ENCODE measurements at places on chromosomes 7 and 10.

GRCh38 chr7:149423449-149424110, 37.3 kb downstream of the ZNF777 start:
- DNase-seq: no peak

GRCh38 chr7:150447966-150448788, 2.3 kb upstream of the GIMAP8 start:
- DNase-seq: no peak

GRCh38 chr10:110360857-110361474, 56.2 kb upstream of the SMNDC1 start:
- no peak for DNase-seq

DNA sequence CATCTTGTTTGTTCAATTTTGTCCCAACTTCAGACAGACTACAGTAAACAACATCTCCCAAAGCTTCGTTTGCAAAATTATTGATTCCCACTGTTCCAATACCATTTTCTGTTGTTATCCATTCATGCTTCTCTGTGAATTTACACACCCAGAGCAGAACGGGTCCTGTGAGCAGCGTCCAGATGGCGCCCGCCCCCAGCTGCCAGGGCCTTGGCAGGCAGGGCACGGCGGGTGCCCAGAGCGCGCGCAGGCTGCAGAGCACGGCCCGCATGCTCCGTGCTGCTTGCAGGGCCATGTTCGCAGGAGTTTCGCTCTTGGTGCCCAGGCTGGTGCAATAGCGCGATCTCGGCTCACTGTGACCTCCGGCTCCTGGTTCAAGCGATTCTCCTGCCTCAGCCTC, 32.5 kb upstream of the SEPTIN7 start:
- no peak for DNase-seq

GRCh38 chr7:48515171-48515570, 343.9 kb downstream of the ABCA13 start:
- DNase-seq: no peak

DNA sequence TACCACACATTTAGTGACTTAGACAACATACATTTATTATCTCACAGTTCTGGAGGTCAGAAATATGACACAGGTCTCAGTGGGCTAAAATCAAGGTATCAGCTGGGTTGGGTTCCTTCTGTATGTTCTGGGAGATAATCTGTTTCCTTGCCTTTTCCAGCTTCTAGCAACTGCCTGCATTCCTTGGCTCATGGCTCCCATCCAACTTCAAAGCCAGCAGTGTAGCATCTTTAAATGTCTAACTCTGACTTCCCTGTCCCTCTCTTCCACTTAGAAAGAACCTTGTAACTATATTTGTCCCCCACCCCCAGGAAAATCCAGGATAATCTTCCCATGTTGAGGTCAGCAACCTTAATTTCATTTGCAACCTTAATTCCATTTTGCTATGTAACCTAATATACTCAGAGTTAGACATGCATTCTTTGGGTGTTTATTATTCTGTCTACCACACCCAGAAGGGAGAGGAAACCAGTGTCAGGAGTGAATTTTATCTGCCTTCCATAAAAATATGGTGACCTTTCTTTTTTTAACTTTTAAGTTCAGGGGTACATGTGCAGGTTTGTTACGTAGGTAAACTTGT, 57.3 kb upstream of the SMIM30 start:
- no peak for DNase-seq

DNA sequence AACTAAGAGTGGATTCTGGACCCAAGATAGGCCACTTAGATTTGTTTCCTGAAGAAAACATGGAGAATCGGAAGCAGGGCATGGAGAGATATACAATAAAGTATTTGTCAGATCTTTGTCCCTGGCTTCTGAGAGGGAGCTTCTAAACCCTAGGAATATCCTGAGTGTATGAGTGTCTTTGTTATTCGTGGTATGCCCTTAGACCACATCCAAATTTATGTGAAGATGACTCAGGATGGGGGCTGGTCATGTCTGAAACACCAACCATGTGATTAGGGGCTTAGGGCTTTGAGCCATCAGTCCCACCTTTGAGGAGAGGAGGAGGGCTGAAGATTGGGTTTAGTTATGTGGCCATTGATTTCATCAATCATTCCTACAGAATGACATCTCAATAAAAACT, 69.7 kb upstream of the PLPP4 start:
- no peak for DNase-seq

DNA sequence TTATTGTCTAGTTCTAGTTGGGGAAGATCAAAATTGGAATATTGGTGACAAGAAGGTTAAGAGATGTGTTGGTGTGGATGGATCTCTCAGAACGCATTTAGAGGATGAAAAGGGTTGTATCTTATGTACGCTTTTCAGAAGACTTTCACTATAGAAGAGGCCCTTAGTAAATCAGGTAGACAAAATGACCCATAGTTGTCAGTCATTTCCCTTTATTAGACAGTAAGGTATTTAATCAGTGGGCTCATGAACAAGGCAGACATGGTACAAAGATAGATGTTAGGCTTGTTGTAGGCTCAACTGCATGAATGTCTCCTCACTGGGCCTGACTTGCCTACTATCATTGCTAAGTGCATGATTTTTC, 359.2 kb downstream of the PHF14 start:
- no peak for DNase-seq

- DNase-seq: no peak
Measured at GRCh38 chr7:9083837-9084236, 650.4 kb downstream of the NXPH1 start.

- no peak for DNase-seq
Measured at GRCh38 chr7:5697754-5698424, 83.6 kb downstream of the RNF216 start.

DNA sequence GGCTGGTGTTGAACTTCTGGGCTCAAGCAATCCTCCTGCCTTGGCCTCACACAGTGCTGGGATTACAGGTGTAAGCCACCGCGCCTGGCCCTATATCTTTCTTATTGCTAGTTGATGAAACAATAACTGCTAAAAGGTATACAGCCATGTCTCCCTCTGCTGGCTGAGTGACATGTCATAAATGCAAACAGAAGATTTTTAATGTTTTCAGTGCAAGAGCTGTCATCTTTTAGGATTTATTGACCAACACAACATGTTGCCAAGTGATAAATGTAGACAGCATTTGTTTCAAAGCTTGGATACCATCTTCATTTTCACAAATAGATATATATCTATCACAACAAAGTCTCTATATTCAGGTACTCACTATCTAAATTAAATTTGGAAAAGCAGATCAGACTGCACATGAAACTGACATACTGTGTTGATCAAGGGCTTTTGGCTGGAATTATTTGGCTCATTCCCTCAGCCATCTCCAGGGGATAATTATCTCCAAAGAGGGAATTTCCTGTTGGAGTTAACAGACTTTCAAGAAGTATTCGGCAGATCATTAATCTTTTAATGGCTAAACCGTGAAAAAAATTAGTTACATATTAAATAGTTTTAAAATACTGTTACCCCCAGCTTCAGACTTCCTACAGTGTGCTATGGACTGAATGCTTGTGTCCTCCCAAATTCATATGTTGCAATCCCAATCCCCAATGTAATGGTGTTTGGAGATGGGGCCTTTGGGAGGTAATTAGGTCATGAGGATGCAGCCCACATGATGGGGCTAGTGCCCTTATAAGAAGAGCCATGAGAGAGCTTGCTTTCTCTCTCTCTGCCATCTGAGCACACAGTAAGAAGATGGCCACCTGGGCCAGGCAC, 41.3 kb upstream of the SRPK2 start:
- DNase-seq: peak; percentile 56

GRCh38 chr10:4429571-4429970, 396.4 kb upstream of the AKR1E2 start:
- no peak for DNase-seq

DNA sequence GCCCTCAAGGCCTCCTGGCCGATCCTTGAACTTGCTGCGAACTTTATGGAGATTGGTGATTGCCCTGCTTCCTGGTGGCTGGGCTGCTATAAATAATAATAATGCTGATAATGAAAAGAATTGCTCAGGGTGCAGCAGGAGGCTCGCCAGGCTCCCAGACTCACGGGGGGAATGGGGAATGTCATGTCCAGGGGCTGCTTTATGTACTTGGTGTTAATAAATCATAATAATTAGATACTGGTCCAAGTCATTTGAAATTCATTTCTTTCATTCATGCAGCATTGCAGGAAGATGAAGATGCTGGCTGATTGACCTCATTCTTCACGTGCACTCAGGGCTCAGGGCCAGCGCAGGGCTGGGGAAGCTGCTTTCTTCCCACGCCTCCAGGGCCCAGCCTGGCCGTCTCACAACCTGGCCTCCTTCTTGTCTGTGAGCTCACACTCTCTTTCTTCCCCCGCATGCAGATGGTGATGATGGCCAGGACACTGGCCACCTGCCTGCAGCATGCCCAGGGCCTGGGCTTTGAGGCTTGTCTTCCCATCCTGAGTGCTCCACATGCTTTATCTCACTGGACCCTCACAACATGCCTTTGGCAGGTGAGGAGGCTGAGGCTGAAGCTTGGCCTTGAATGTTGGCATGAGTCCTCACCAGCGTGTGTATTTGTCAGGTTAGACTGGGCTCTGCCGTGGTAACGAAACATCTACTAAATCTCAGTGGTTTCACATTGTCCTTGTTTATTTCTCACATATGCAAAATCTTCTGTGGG, 138.4 kb upstream of the TNS3 start:
- no peak for DNase-seq

- peak; percentile 98 for DNase-seq
Measured at GRCh38 chr7:138459413-138460175, 465 bp upstream of the TRIM24 start.

DNA sequence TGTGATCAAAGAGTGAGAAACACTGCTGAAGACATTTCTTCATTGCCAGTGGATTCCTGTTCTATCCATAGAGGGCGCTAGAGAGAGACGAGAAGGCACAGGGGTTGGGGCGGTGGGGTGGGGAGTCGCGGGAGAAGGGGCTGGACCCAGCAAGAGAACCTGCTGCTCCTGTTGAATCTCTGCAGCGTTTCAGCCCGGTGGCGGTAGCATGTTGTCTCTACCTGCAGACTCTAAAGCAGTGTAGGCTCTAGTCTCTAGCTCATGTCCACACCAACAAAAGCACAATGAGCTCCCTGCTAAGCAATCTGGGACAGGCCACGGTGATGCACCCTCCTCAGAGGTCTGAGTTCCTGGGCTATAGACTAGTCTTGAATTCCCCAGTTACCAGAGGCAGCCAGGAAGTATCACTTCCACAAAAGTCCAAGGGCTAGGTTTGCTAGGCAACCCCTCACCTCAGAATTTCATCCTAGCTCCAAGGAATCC, 167.7 kb downstream of the DGKB start:
- no peak for DNase-seq

DNA sequence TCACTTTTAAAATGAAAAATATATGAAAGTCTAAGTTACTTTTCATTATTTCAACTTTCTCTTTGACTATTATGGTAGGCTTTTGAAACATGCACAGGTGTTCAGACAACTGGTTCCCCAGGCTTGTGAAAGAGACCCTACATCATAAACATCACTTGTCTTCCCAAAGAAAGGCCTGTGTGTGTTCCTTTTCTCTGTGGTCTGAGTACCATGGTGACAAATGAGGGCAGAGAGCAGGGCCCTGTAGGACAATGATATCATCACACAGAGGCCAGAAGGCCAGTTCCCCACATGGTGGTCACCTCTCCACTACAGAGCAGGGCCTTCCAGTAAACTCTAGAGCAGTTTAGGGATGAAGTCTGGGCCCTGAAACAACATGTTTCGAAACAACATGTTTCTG, 288.8 kb downstream of the USP6NL start:
- no peak for DNase-seq

DNA sequence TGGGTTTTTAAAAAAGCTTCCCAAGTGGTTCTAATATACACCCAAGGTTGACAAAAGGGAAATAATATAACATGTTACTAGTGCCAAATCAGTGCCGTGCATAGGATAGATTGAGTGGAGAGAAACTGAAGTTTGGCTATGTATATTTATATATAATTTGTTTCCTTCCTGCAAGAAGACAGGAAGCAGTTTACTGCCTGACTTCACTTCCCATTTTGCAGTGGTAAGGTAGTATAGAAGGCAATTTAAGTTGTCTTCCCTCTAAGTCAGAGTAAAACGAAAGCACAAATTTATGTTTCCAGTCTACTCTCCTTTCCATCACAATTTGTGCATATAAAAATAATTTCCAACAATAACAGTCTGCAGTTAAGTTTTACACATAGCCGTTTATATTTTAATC, 3.4 kb upstream of the HYCC1 start:
- no peak for DNase-seq

DNA sequence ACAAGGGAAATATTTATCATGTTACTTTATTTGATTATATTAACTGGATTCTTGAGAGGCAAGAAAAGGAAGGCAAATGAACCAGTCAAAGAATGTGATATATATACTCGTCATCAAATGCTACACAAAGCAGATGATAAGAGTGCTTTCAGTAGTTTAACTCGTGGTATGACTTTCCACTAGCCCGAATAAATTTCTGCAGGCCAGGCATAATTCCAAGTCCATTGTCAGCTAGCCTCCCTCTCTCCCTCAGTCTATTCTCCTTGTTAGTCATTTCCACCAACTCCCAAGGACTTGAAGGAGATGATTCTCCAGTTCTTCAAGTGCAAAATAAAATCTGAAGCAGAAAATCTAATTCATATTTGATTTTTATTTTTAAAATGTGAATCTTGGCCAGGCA, 190.5 kb downstream of the GLI3 start:
- DNase-seq: no peak

GRCh38 chr10:91672021-91672608, 39.2 kb upstream of the PPP1R3C start:
- no peak for DNase-seq

GRCh38 chr10:75399461-75400162, 2.0 kb downstream of the ZNF503 start:
- DNase-seq: peak; percentile 24

- DNase-seq: no peak
Measured at GRCh38 chr10:34475274-34475646, 339.8 kb downstream of the PARD3 start.

GRCh38 chr7:78057571-78057970, 259.0 kb downstream of the PHTF2 start:
- DNase-seq: no peak

GRCh38 chr7:69833964-69834363, 235.7 kb downstream of the AUTS2 start:
- DNase-seq: no peak

GRCh38 chr7:64874562-64875250, 28.4 kb upstream of the ZNF273 start:
- DNase-seq: no peak

DNA sequence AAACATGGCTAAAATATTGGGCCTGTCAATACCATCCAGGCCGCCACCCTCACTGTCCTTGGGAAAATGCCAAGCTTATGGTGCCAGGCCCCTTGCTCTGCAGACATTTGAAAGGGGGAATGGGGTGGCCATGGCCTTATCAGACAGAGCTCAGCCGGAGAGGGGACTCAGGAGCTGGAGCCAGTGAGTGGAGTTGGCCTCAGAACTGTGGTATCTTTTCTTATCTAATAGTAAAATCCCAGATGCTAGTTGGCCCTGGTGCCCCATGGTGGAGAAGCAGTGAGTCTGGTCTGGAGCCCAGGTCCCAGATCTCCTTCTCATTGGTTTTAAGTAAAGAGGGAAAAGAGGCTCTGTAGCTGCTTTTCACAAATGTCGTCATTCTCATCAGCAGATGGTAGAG, 49.6 kb upstream of the SORCS3 start:
- no peak for DNase-seq

GRCh38 chr10:30151581-30152389, 92.4 kb upstream of the JCAD start:
- DNase-seq: no peak
